ENCODE measurements at places on chromosomes 2 and 18. TPM values are rescaled to one million over a fixed set of nuclear protein-coding genes. Genes with fewer than 3 reads are reported as not detected.

Gene HOXD4
- total RNA-seq = 6.6 TPM

Gene PNO1
- 25.3 TPM for total RNA-seq

Gene GKN2
- not detected for total RNA-seq

Gene CAPN13
- total RNA-seq = 1.8 TPM

Gene CNDP1
- total RNA-seq = 0.23 TPM

Gene TRIM43
- total RNA-seq = 0.27 TPM

Gene C2orf81
- total RNA-seq = 2.4 TPM

Gene PROC
- total RNA-seq = 0.49 TPM

Gene TUBA3E
- 0.19 TPM for total RNA-seq

Gene KANSL3
- total RNA-seq = 22.7 TPM

Gene LRATD1
- 19.2 TPM for total RNA-seq

Gene INPP1
- 6.5 TPM for total RNA-seq

Gene CTNNA2
- 1.3 TPM for total RNA-seq

Gene TTN
- 0.41 TPM for total RNA-seq

Gene DUSP2
- 0.53 TPM for total RNA-seq

Gene ANKRD30BL
- 0.34 TPM for total RNA-seq

Gene ABCG8
- 0.31 TPM for total RNA-seq

Gene UGT1A4
- not detected for total RNA-seq

Gene SLC5A7
- 116 TPM for total RNA-seq

Gene TMSB10
- 7,473 TPM for total RNA-seq

Gene RTP5
- 0.37 TPM for total RNA-seq

Gene KLHL30
- total RNA-seq = 0.19 TPM

Gene ANKRD30B
- 0.38 TPM for total RNA-seq

Gene TUBB8B
- total RNA-seq = 0.63 TPM

Gene LAMA3
- 2.8 TPM for total RNA-seq

Gene RIT2
- total RNA-seq = 1.7 TPM

Gene PROKR1
- not detected for total RNA-seq

Gene TMEM185B
- total RNA-seq = 18.6 TPM

Gene ICOS
- total RNA-seq = not detected

Gene CTLA4
- total RNA-seq = 0.28 TPM

Gene CTIF
- 85.9 TPM for total RNA-seq

Gene NYAP2
- 9.2 TPM for total RNA-seq

Gene CPLX4
- 0.41 TPM for total RNA-seq

Gene SIGLEC15
- total RNA-seq = 0.32 TPM

Gene CLEC4F
- total RNA-seq = not detected

Gene ARHGAP25
- 0.98 TPM for total RNA-seq

Gene CDH19
- 0.32 TPM for total RNA-seq

Gene CTAGE1
- not detected for total RNA-seq

Gene RUFY4
- total RNA-seq = 0.31 TPM

Gene GAREM1
- total RNA-seq = 3.2 TPM

Gene IMPA2
- total RNA-seq = 4.1 TPM

Gene KCNG2
- not detected for total RNA-seq

Gene INHBB
- total RNA-seq = 14.4 TPM

Gene RAX
- 1.1 TPM for total RNA-seq

Gene CEBPZOS
- total RNA-seq = 38.1 TPM

Gene KIF5C
- 1.1 TPM for total RNA-seq

Gene NTSR2
- not detected for total RNA-seq

Gene PSMD1
- total RNA-seq = 65.7 TPM

Gene GRB14
- total RNA-seq = 10.1 TPM

Gene ADGRF3
- total RNA-seq = 0.63 TPM
